ENCODE measurements at places on chromosomes 2 and 18.
A peak's percentile ranks its signal among the peaks of the same experiment; 100 is the strongest.

- no peak for DNase-seq
Observed at GRCh38 chr2:47437287-47437686, 34.3 kb downstream of the MSH2 start.

DNA sequence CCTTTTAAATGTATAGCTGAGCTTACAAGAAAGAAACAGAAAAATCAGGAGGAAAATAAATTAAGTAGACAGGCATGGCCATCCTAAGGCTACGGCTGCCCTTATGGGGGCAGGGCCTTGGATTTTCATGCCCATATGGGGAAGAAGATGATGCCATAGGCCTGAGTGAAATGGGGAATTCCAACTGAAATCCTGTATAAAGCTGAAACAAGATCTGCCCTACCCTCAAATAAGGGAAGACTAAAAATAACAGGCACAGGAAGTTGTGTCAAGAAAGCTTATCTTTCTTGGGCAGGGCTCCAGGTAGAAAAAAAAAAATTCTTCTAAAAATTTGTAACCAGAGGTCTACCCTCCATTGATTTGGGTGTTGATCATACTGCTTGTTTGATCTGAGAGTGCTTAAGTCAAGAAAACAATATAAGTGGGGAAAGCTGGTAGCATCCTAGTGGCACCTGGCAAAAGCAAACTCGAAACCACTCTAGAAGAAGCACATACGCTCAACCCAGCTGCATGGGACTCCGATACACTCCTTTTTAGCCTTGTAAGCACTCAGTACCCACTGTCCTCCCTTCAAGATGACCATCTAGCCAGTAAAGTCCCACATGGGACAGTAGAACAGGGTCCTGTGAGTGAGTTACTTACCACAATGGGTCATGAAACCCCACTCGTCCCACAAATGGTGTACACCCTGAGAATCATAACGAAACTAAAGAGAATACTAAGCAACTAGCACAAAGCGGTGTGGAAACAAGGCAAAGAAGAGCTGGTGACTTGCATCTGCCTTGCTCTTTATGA, 22.3 kb downstream of the DNAH7 start:
- DNase-seq: no peak

GRCh38 chr18:8705238-8705960, at the start of gene MTCL1:
Gene MTCL1, plus strand, starts transcription at chr18:8705556. Its CDS starts 105 bp downstream, at chr18:8705661.
- peak; percentile 66 for DNase-seq

GRCh38 chr2:155190342-155190741, 491.8 kb downstream of the KCNJ3 start:
- DNase-seq: no peak

GRCh38 chr2:46302005-46302695, 4.9 kb downstream of the EPAS1 start:
- no peak for DNase-seq

DNA sequence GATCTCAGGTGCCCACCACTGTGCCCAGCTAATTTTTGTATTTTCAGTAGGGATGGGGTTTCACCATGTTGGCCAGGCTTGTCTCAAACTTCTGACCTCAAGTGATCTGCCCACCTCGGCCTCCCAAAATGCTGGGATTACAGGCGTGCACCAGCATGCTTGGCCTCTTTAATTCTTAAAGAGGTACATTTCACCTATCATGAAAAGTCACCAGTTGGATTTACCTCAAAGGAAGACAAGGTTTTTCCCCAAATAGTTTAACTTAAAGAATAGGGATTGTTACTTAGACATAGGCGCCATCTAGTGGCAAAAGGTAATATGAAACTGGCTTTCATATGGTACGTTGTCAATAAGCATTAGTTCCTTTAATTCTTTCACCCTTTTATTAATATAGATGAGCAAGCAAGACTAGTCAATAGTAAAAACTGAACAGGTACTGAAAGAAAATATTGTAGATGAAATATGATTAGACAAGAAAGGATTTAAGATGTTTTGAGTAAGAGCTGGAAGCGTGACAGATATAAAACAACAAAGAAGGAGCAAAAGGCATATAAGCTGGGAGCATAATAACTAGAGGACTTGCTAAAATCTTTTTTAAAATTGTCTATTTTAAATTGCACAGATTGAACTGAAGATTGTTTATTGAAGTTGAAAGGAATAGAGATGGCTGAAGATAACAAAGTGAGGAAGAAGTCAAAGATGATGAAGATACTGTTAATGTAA, 35.0 kb upstream of the PSMD14 start:
- DNase-seq: peak; percentile 74

DNA sequence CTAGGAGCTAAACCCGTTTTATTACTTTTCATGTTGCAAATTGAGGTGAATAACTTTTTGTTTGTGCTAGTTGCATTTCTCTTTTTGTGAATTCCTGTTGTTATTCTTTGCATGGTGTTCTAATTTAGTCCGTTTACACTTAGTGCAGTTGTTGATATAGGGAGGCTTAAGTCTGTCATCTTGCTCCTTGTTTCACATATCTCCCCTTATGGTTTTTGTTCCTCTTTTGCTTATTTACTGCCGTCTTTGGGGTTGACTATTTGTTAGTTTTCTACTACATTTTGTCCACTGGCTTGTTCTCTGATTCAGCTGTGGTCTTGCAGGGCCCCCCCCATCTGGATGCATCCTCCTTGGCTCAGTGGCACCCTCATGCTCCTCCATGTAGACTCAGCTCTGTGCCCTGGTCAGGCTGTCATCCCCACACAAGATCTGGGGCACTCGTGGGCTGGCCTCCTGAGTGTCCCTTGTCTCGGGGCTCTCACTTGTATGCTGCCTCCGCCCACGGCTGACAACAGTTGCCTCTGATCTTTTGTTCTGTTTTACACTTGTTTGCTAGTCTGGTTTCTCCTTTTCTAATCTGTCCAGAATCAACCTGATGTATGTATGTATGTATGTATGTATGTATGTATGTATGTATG, 42.9 kb upstream of the ASB1 start:
- no peak for DNase-seq

DNA sequence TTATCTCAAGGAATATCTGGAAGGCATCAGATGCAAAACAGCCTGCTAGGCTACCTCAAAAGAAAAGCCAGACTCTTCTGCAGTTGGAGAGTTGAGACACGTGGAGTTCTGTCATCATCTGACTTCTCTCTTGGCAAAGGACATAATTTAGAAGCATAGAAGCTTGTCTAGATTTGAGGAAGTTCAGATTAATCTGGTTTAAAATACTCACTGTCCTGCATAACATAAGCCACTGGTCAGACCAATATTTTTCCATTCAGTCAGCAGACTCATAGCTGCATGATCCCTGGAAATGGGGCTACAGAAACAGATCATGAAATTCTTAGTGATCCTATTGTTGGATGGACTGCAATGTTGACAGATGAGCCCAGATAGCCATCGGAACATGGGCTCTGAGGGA, 349.0 kb downstream of the TXNL1 start:
- no peak for DNase-seq

- no peak for DNase-seq
Observed at GRCh38 chr2:190528521-190529001, 6.0 kb downstream of the NEMP2 start.

DNA sequence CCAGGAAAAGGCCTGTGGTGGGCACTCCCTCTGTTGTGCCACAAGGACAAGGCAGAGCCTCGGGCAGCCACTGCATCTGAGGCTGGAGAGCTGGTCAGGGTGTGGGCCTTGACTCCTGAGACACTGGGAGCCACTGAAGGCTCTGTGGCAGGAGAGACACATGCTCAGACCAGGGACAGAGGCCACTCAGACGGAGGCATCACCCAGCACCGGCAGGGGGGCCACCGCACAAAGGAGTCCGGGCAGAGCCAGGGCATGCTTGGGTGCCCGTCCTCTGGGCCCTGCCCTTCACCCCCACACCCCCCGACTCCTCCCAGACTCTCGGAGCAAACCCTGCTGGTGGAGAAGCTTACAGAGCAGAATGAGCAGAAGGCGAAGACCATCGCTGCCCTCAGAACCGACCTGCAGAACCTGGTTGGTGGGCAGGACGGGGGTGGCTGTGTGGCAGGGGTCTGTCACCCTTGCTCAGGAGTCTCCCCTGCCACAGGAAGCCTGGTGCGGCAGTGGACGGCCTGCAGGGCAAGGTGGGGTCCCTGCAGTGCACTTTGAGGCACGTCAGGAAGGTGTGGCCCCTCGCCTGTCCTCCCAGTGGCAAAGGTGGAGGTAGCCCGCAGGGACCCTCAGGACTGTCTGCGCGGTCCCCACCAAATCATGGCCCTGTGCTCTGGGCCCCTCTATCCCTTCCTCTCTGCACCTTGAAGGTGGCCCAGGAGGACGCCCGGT, 26.0 kb downstream of the CROCC2 start:
- DNase-seq: no peak

Data from mucosa of descending colon (tissue), 3 donors.